ENCODE measurements at places on chromosomes 6 and 20.
A peak's percentile ranks its signal among the peaks of the same experiment; 100 is the strongest.

DNA sequence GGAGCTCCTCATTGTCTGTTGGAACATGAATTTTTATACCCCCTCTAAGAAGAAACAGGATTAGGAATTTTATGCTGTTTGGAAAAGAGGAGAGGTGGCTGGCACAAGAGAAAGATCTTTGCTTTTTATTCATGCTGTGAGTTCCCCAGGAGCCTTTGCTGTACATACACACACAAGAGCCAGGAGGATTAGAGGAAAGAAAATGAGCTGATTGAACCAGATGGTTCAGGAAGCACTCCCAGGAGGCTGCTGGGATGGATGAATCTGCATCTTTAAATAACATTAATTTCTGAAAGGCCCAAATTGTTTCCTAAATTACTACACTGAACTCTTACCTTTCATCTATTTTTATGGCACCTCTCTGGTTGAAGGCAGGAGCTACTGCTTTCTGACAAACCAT lies 20.1 kb upstream of the TCP11 start:
- DNase-seq, result no peak

- DNase-seq, result no peak
Measured at GRCh38 chr6:138520463-138520862, 21.2 kb upstream of the NHSL1 start.

GRCh38 chr6:161891542-161891941 lies 617.7 kb upstream of the AGPAT4 start:
- DNase-seq, result no peak

- no peak for DNase-seq
Measured at GRCh38 chr6:92362404-92362803, 1057.0 kb downstream of the EPHA7 start.

GRCh38 chr20:57451795-57452661 lies 60.8 kb downstream of the RBM38 start:
- no peak for DNase-seq

GRCh38 chr6:157644043-157644810 lies 178.8 kb upstream of the SNX9 start:
- no peak for DNase-seq

- no peak for DNase-seq
Measured at GRCh38 chr20:22160101-22160652, 424.2 kb downstream of the FOXA2 start.

GRCh38 chr6:33589392-33589730 lies 9.3 kb upstream of the BAK1 start:
- DNase-seq, result no peak

DNA sequence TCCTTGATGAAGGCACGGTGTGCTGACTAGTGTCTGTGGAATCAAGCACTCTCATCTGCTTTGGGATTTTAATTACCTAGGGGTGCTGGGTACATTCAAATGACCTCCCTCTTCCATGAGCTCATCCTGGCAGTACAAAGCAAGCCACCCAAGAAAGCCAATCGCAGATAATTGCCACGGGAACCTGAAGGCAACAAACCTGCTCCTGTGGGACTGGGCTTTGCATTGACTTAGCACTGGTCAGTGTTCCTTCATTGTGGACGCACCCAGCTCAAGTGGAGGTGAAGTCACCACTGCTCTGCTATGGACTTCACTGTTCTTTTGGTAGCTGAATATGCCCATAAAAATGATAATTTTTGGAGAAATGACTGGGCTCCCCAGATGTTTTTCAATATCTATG lies 261.6 kb upstream of the FERMT1 start:
- no peak for DNase-seq

DNA sequence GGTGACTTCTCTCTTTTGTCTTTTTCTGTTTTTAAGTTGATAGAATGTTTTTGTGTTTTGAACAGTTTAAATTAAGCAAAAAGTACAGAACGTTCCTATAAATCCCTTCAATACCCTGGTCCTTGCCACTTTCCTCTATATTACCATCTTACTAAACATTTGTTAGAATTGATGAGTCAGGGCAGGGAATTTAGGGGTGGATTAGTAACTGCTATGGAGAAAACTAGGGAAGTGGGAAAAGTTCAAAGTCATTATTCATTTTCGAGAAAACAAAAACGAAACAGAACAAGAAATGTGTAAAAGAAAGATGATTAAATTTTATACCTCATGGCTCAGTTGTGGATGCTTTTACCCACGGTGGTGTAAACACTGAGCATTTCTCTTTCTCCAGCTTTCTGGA lies 240.4 kb upstream of the SULF2 start:
- no peak for DNase-seq

DNA sequence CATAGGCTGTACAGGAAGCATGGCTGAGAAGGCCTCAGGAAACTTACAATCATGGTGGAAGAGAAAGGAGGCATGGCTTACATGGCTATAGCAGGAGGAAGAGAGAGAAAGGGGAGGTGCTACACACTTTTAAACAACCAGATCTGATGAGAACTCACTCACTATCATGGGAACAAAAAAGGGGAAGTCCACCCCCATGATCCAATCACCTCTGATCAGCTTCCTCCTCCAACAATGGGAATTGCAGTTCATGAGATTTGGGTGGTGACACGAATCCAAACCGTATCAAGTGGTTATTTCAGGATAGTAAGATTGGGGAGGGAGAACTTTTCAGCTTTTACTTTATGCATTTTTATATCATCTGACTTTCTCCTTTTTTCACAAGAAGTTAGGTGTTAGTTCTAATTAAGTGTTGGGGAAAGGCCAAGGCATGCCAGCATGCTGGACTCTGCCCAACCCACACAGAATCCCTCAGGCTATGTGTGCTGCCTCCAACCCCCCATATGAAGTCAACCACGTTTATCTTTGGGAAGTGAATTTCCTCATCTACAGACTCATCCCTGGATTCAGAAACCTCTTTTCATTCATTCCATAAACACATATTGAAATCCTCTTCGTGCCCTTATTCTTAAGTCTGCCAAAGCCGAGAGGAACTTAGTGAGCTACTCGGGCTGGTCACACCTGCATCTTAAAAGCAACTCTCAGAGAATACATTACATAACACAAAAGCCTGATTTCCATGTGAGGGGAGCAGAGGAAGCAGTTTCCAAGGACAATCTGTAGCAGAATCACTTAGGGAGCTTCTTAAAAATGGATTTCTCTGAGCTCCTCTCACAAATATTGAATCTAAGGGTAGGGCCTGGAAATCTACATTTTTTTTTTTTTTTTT lies 16.7 kb upstream of the CLIC5 start:
- no peak for DNase-seq

GRCh38 chr20:35560105-35560511 lies 18.2 kb downstream of the ERGIC3 start:
- DNase-seq, result no peak

- no peak for DNase-seq
Measured at GRCh38 chr6:139655783-139656705, 281.6 kb upstream of the CITED2 start.

GRCh38 chr20:53080687-53080962 lies 108.5 kb downstream of the TSHZ2 start:
- DNase-seq, result no peak

- peak; percentile 5 for DNase-seq
Measured at GRCh38 chr20:208942-209566, 18.0 kb upstream of the DEFB129 start.

- no peak for DNase-seq
Measured at GRCh38 chr20:48217190-48217589, 431.9 kb upstream of the SULF2 start.

DNA sequence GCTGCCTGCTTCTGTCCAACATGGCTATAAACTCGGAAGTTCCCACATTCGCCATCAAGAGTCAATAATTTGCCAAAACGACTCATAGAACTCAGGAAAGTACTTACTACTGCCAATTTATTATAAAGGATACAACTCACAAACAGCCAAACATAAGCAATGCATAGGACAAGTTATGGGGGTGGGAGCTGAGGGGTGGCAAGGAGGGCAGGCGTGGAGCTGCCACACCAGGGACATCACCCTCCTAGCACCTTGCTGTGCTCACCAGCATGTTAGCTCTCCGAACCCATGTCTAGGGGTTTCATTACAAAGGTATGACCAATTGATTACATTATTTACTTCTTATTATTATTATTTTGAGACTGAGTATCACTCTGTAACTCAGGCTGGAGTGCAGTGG lies 12.4 kb downstream of the EIF2S2 start:
- DNase-seq, result no peak

DNA sequence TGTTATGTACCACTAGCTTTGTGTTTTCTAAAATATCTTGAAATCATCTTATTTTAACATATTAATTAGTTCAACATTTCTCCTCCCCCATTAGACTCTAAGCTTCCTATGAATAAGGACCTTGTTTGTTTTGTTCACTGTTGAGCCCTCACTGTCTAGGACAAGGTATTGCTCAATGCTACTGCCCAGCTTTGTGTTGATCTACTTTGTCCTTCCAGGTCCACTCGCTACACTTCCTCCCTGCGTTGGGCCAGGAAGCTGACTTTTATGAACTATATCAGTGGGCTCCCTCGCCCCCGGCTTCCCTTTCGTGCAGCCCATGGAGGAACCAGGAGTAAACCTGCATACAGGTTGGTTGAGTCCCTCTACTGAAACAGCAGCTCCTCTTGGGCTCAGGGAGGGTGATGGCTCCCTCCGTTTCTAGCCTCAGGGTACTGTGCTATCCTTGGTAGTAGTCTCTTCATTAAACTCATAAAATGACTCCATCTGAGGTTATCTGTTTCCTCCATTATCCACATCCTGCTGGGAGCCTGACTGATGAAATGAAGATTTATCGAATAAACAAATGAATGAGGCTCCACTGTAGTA lies 272.5 kb downstream of the CLIC5 start:
- DNase-seq, result no peak

GRCh38 chr20:20706285-20706684 lies 6.2 kb downstream of the RALGAPA2 start:
- DNase-seq, result no peak

- DNase-seq, result peak; percentile 72
Measured at GRCh38 chr20:43752561-43753301, 25.9 kb upstream of the GTSF1L start.

DNA sequence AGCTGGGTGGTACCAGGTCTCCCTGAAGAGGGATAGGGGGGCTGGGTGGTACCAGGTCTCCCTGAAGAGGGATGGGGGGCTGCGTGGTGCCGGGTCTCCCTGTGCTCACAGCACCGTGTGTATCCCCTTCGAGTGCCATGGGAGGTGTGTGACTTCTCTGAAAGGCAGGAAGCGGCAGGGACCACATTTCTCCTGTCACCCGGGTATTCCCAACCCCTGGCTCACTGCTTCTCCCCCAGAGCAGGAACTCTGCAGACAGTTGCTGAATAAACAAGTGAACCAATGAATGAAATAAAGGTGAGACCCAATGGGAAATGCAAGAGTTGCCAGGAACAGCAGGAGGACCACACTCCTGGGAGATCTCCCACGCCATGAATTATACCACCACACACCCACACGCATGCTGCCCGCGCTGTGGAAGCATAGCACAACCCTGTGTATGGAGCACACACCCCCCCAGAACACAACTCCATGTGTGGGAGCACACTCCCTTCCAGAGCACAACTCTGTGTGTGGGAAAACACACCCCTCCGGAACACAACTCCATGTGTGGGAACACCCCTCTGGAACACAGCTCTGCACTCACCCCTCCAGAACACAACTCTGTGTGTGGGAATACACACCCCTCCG lies 50.7 kb downstream of the RNASET2 start:
- DNase-seq, result no peak

- no peak for DNase-seq
Measured at GRCh38 chr6:8054276-8054675, 9.9 kb downstream of the BLOC1S5 start.

GRCh38 chr6:52009466-52010140 lies 77.8 kb downstream of the PKHD1 start:
- DNase-seq, result no peak

DNA sequence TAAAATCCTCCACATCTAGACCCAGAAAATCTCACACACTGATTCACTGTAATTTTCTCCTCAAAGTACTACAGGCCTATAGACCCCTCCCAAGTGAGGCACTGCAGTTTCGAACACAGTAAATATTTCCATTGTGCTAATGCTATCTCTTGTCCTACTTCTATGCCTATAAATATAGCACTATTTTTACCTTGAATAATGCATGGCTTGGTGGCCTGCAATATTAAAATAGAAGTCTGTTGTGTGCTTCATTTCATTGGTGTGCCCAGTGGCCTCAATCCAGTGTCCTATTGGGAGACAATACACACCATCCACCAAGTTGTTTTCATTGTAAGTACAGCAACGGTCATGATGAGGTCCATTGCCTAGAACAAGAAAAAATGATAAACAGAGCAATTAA lies 49.4 kb downstream of the EPM2A start:
- DNase-seq, result no peak

GRCh38 chr20:22008456-22008855 lies 303.0 kb downstream of the PAX1 start:
- no peak for DNase-seq

DNA sequence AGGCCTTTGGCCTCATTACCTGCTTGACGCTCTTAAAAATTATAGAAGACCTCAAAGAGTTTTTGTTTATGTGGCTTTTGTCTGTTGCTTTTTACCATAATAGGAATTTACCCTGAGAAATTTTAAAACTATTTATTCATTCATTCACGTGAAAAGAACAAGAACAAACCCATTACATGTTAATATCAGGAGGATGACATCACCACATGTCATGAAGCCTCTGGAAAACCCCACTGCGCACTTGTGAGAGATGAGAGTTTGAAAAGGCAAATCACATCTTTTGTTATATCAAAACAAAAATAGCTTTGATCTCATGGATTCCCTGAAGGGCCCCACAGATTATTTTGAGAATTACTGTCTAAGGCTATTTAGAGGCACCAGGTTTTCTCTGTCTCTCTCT lies 61.3 kb upstream of the EYA2 start:
- DNase-seq, result no peak

DNA sequence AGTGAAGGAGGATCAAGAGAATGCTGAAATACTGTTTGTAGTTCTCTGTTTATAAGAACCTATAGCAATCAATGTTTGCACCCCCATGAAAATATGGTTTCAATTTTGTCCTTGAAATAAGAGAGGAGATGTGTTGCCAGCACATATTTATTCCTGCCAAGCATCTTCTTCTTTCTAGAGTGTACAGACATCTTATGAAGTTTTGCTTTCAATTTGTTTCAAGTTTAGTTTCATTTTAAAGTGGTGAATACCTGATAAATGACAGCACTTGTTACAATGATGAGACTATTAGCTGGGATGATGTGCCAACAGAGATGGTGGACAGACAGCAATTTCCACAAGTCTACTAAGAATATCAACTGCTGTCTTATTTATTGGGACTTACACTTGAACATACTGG lies 39.2 kb upstream of the CENPW start:
- DNase-seq, result no peak

DNA sequence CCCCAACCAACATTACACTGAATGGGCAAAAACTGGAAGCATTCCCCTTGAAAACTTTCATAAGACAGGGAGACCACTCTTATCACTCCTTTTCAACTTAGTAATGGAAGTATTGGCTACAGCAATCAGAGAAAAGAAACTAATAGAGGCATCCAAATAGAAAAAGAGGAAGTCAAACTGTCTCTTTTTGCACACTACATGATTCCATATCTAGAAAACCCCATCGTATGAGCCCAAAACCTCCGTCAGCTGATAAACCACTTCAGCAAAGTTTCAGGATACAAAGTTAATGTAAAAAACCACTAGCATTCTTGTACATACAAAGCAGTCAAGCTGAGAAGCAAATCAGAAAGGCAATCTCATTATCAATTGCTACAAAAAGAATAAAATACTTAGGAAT lies 580.4 kb upstream of the PTCHD4 start:
- DNase-seq, result no peak
